Karpas-422 (cell line): ENCODE measurements at places on chromosomes 4 and X.

GRCh38 chr4:77930876-77931275, 68.2 kb downstream of the MRPL1 start:
- no peak for DNase-seq

DNA sequence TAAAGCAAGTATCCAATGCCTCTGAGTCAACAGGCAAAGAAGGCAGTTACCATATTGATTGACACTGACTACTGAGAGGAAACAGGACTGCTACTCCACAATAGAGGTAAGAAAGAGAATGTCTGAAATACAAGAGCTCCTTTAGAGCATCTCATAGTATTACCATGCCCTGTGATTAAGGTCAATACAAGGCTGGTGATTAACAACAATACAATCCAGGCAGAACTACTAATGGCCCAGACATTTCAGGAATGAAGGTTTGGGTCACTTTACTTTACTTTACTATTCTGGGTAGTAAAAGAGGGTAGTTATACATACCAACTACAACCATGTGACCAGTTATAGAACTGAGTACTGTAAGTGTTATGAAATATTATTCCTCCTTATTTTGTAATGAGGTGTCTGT, 44.5 kb downstream of the BRWD3 start:
- DNase-seq, result no peak

DNA sequence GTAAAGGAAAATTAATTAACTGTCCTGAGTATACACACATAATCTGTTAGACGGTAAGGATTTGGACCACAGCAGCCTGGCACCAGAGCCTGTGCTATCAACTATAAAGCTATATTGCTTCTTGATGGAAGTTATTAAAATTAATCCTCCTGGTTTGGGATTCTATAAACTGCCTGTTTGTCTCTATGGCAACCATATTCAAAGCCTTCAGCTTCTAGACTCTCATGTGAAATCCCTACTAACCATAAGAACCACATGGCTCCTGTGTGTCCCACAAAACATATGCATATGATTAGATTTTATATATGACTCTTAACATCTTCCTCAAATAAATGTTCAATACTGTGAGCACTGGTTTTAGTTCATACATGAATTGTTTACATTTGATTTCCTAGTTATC, 380.8 kb downstream of the ANKRD50 start:
- DNase-seq, result no peak

GRCh38 chr4:57443787-57444186, 333.6 kb upstream of the IGFBP7 start:
- no peak for DNase-seq

DNA sequence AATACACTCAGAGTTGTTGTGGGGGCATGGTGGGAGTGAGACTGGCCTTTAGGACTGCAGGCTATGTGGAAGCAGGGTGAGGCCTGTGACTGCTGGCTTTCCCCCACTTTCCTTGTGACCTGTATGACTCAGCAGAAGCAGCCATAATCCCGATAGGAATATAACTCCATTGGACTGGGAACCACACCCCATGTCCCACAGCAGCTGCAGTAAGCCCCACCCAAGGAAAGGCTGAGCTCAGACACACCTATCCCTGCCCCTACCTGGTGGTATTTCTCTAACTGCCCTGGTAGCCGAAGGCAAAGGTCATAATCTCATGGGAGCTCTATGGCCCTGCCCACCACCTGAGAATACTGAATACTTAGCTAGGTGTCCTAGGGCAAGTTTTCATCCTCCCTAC, 169.3 kb downstream of the GC start:
- DNase-seq, result no peak
